ENCODE measurements at places on chromosomes 5 and 9. TPM values are rescaled to one million over a fixed set of nuclear protein-coding genes. Genes with fewer than 3 reads are reported as not detected.

DNA sequence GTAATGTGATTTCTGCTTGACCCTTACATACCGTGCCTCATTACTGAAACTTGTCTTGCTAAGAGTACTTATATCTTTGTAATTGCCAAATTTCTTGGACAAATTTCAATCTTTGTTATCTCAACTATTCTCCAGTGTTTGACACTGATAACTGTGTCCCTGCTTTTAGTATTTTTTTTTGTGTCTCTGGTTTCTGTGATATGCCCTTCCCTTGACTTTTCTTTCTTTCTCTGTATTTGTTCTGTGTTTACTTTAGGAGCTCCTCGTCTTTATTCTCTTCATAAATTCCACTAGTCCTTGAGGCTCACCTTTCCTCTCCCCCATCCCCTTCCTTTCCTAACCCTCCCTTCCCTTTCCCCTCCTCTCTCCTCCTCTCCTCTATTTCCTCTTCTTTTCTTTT is 123.7 kb upstream of the FBXL17 start:
- DNase-seq: no peak

DNA sequence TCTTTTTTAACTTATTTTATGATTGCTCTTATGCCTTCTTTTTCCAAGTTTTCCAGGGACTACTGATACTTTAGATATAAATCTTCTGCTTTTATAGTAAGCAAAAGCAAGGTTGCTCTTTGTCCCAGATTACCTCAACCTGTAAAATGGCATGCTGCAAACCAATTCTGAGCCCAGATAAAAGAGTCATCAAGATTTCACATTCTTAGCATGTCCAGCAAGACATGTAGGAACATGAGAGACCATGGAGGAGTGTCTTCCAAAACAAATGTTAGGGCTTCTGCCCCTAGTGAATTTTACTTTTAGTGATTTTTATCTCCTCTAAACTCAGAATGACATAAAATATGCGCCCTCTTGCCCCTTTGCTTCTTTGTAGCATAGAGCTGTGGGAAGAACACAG is 7.0 kb upstream of the CDC20B start:
- DNase-seq: no peak

GRCh38 chr9:127450243-127450760 is 904 bp downstream of the RPL12 start:
- DNase-seq: no peak

DNA sequence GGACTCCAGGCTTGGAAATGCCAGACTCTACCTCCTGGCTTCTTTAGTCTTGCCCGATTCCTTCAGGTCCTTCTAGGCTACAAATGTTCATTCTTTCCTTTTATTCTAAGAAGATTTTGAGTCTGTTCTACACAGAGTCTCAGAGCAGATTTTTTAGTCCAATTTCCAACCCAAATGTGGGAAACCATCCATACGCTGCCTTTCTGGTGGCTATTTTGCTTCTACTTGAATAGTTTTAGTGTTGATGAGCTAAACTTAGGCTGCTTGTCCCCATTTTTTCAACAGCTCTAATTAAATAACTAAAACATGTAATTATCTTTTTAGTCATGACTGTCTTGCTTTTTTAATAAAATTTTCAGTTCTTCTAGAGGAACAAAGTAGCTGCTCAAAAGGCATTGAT is 112.4 kb upstream of the KLF9 start:
- DNase-seq: no peak

DNA sequence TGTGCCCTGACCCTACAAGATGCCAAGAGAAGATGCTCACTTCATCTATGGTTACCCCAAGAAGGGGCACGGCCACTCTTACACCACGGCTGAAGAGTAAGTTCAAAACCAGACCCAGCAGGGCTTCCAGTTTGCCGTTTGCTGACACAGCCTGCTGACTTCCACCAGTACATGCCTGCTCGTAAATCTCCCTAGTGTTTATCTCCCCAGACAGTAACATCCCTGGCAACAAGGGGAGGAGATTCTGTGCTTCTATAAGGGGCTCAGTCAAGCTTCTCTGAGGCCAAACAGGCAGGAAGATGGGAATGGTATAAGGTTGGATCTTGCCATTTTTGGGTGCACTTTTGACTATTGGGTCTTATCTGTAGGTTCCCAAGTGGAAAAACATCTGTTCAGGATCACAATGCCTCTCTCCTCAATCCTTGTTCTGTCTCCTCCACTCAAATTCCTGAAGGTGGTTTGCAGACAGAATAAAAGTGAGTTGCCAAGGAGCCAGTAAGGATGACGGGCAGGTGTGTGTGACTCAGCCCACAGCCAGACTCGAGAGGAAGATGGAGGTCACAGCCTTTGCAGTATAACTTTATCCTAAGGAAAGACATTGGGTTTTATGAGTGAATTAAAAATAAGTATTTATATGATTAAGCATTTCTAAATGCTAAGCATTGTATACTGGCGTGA is 1.9 kb downstream of the MLANA start:
- no peak for DNase-seq

DNA sequence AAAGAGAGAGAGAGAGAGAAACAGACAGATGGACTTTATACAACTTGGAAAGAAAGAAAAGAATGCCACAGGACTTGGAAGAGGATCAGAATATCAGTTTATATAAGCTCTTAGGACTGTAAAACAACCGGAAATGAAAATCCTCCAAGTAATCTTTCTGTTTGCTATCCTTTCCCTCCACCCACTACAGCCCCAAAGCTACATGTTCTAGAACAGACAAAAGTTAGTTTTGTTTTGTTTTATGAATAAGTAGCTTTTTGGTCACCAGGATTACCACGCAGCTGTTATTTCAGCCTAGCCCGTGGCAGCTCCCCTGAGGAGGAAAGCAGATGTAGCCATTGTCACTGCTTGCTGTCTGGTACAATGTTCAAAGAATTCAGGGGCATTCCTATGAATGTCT is 66.6 kb downstream of the SH3TC2 start:
- DNase-seq: no peak

DNA sequence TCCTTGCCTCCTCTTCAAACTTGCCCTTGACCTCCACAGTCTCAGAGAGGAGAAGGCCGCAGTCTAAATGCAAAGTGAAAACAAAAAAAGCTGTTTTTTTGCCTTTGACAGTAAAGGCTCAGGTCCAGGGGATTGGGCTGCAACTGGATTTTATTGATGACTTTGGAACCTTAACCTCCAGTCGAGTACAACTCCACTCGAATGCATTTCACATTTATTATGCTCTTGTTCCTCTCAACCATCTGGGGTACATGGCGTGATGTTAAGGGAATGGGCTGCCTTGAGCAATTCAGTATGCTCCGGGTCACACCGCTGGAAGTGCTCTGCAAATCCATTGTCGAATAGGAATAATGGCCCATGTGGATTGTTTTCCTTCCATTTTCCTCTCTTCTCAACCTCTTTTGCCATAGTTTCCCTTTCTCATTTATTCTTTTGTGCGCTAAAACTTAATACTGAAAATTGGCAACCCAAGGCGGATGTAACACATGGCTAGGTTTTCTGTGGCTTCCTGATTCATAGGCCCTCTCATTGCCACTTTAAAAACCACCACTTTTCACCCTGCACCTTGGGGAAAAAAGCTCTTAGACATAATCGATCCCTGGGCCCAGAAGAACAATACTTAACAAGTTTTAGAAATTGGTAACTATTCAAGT is 34.3 kb downstream of the ITK start:
- DNase-seq: no peak

DNA sequence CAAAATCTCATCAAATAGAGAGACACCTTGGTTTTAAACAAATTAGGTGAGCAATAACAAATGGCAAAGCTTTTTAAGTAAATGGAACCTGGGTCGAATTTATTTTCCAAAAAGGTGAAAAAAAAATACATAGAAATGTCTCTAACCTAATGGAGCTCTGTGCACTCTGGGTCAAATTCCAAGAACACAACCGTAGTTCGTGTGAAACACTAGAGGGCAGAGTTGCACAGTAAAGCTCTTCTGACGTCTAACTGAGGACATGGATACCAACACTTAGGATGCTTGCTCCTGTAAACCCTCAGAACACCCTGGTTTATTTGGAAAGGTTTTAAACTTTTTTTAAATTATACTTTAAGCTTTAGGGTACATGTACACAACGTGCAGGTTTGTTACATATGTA is 18.9 kb downstream of the MARCHF11 start:
- DNase-seq: no peak

PCDHAC2 gene
- total RNA-seq: 3.9 TPM

ANKRD34B gene
- not detected for total RNA-seq

UGCG gene
- 33.1 TPM for total RNA-seq

LHX3 gene
- not detected for total RNA-seq

CENPP gene
- 9.3 TPM for total RNA-seq

FST gene
- total RNA-seq: 5.6 TPM
